ENCODE measurements at places on chromosomes 7 and 10.

DNA sequence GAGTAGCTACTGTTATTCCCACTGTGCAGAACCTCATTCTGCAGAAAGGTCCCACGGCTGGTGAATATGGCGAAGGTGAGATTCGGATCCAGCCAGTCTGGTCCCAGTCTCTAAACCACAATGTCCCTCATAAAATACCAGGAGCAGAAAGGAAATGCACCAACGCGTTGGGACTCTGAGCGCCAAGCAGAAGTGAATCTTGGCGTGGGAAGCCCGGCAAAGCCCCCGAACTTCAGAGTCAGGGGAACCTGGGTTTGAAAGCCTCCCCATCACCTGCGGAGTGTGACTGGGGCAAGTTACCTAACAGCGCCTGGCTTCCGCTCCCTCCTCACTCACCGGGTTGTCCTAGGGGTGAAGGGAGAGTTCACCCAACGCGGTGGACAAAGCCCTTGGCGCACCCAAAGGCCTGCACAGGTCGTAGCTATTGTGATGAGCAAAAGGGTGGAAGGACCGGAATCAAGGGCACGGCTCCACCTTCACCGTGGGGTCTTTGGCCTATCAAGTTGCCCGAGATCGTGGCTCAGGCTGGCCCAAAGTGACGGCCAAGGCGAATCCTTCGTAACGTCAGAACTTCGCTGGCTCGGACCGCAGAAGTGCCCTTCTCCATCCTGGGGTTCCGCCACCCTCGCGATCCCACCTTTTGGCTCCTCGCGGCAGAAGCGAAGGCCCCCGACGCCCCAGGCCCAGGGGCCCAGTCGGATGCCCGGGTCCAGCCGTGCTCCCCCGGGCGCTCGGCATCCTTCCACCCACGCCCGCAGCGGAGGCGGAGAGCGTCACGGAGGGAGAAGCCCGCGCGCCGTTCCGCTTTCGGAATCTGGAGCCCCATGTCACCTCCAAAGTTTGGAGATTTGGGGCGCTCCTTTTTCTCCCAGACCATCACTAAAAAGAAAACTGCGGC lies 811 bp downstream of the RGS10 start:
- no peak for DNase-seq

GRCh38 chr10:43598446-43598845 lies 7.8 kb upstream of the ZNF485 start:
- no peak for DNase-seq

- DNase-seq: no peak
These were observed 42.3 kb downstream of the NRCAM start for GRCh38 chr7:108413782-108414492.

DNA sequence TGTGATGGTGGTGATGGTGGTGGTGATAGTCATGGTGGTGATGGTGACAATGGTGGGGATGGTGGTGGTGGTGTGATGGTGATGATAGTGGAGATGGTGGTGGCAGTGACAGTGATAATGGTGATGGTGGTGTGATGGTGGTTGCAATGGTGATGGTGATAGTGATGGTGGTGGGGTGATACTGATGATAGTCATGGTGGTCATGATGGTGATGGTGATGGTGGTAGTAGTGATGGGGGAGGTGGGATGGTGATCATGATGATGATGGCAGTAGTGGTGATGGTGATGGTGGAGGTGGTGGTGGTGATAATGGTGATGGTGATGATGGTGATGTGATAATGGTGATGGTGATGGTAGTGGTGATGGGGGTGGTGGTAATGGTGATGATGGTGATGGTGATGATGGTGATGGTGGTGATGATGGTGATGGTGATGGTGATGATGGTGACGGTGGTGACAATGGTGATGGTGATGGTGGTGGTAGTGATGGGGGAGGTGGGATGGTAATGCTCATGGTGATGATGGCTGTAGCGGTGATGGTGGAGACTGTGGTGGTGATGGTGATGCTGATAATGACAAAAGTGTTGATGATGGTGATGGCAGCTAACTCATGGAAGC lies 4.7 kb upstream of the PWWP2B start:
- DNase-seq: no peak

- DNase-seq: no peak
These were observed 4.8 kb upstream of the VCL start for GRCh38 chr10:73992899-73993788.

- no peak for DNase-seq
These were observed 2.2 kb downstream of the EMX2 start for GRCh38 chr10:117544711-117545140.

DNA sequence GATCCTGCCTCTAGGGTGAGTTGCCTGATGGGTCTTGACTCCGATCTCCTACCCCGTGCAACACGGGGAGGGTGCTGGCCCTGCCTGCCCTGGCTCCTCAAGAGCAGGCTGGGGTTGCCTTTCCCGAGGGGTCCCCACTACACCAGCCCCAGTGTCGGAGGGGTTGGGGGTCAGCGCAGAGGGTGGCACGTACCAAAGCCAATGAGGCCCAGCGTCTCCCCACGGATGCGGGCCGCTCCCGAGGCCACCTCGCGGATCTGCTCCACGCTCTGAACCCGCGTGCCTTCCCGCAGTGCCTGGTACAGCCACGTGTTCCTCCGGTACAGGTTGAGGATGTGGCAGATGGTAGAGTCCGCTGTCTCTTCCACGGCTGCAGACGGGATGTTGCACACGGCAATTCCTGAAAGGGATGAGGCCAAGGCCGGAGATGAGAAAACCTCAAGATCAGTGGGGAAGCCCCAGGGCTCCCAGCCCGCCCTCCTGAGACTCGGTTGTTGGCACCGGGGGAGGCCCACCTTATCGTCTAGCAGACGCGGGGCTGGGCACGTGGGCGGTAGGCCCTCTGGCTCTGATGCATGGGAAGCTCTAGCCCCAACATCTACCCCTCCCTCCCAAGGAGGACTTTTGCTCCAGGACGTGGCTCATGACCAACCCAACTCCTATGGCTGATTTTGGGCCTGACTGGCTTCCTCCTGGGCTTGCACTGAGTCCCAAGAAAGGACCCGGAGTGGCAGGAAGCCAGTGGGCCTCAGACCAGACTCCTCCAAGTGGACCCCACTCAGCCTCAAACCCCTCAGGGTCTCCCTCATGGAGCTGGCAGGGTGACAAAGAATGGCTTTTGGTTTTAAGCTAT lies 56.1 kb downstream of the ZRANB1 start:
- DNase-seq: no peak

DNA sequence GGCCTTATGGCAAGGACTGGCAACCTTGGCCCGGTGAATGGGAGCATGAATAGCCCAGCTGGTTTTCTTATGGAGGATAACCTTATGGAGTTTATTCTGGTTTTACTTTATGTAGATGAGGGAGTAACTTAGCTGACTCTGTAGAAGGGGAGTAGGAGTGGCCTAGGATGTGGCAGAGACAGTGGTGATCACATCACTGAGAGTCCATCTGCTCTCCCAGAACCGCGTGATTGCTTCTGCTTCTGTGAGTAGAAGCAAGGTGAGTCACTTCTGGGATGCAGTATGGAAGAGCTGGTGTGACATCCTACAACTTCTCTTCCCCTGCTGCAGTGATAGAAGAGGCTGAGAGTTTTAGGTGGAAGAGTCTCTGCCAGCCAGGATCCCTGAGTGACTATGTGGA lies 129.2 kb downstream of the RPS24 start:
- no peak for DNase-seq

- no peak for DNase-seq
These were observed 73.5 kb downstream of the RTKN2 start for GRCh38 chr10:62194924-62195674.

GRCh38 chr7:36138209-36138608 lies 14.8 kb upstream of the EEPD1 start:
- no peak for DNase-seq

DNA sequence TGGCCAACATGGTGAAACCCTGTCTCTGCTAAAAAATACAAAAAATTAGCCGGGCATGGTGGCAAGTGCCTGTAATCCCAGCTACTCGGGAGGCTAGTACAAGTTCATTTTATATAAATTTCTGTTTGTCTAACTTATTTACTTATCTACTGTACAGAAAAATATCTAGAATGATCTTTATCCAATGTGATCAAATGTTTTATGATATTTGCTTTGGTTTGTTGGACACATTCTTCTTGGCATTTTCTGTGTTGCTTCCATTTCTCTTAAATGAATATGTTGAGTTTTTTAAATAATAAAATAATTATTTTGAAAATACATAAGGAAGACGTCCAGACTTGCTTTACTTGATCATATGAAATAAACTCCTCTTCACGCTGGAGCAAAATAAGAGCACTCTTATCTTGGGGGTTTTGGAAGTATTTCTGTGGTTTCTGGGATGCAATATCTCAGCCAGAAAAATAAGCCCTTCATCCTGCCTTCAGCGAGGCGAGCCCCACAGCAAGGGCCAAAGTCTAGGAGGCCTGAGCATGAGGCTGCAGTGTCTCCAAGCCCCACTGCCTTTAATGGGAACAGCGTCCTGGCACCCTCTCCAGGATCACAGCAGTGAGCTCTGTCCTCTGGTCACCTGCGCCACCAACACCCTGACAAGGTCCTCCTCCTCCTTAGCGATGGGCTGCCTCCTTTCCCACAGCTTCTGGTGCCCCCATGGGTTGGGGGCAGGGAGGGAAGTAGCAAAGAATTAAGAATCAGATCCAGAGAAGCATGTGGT lies 480.2 kb downstream of the KCNMA1 start:
- DNase-seq: no peak

- no peak for DNase-seq
These were observed 51.9 kb downstream of the CCNY start for GRCh38 chr10:35388197-35388596.

DNA sequence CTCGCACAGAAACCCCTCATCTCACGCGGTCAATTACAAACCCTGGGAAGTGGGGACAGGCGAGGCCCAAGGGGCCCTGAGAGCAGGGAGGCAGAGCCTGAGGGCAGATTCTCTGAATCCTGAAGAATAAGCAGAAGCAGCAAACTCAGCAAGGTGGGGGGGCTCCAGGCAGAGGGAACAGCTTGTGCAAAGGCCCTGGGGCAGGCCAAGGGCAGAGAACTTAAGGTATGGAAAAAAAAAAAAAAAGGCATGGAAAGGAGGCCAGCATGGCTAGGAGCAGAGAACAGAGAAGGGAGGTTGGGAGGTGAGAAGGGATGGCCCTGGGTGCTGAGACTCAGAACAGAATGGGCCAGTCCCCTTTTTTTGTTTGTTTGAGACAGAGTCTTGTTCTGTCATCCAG lies 32.8 kb upstream of the TNRC18 start:
- no peak for DNase-seq

DNA sequence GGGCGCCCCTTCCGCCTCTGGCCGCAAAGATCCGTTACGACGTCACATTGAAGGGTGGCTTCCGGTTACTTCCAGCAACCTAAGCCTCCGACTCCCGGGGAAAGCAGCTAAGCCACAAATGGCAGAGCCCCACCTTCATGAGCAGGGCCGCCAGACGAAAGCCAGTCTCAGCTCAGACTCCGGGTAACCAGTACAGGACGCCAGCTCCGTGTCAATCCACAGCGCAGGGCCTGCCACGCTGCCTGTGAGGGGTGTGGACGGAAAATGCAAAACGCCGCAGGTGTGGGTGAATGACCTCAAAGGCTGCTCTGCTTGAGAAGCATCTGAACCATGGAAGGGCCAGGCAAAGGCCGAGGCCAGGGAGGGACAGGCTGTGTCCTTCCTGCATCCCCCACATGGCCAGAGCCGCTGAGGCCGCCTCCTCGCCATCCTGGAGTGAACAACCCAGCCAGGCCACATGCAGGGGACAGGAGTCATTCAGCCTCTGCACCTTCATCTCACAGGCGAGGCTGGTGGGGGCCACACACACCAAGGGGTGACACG lies 53.5 kb upstream of the PPP2R2D start:
- no peak for DNase-seq

DNA sequence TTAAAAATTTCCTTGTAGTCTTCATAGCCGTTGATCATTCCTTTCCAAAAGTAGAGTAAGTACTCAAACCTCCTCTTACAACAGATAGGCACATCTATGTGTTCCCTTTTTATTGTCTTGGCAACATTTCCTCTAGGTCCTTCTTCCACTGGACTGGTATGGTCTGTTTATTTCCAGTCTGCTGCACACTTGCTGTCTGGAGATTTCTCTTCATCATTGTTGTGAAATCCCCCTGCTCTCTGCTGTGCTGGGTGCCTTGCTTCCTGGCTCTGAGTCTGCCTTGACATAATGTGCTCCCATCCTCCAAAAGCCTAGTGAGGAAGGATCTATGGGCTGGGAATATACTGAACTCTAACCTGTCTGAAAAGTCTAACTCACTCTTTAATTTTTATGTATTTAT lies 545.3 kb upstream of the VSTM2A start:
- no peak for DNase-seq

- DNase-seq: no peak
These were observed 395 bp downstream of the ZNF487 start for GRCh38 chr10:43437141-43437870.

All from C1 segment of cervical spinal cord (tissue), 14 donors.